ENCODE measurements at places on chromosomes 3 and 15. TPM values are rescaled to one million over a fixed set of nuclear protein-coding genes. Genes with fewer than 3 reads are reported as not detected.

PRR23B gene
- total RNA-seq, result not detected

SLITRK3 gene
- under 0.01 TPM for total RNA-seq

CXCR6 gene
- total RNA-seq, result under 0.01 TPM

CTXN2 gene
- not detected for total RNA-seq

RARRES1 gene
- 26.2 TPM for total RNA-seq

RNU5B-1 gene
- not detected for total RNA-seq

TLR9 gene
- under 0.01 TPM for total RNA-seq

GABRG3 gene
- not detected for total RNA-seq

PLCB2 gene
- 0.66 TPM for total RNA-seq

GP9 gene
- not detected for total RNA-seq

GOLGA8G gene
- not detected for total RNA-seq

CMTM8 gene
- total RNA-seq, result 0.12 TPM

GRAMD1C gene
- total RNA-seq, result 7.6 TPM

TRIM42 gene
- total RNA-seq, result not detected

SNRPN gene
- total RNA-seq, result 35.1 TPM

B3GALNT1 gene
- 24.2 TPM for total RNA-seq

SPATA12 gene
- total RNA-seq, result 0.11 TPM

TBC1D23 gene
- 139 TPM for total RNA-seq

RETNLB gene
- not detected for total RNA-seq

AADACL2 gene
- total RNA-seq, result not detected

TM4SF18 gene
- total RNA-seq, result 0.37 TPM

DPPA4 gene
- not detected for total RNA-seq

ROBO1 gene
- total RNA-seq, result 63.6 TPM

MCTP2 gene
- 4.1 TPM for total RNA-seq

STAC gene
- 7.7 TPM for total RNA-seq

THBS1 gene
- total RNA-seq, result 214 TPM

AGBL1 gene
- total RNA-seq, result not detected

RPL15 gene
- total RNA-seq, result 2,608 TPM

RTP4 gene
- total RNA-seq, result 1.4 TPM

SGO1 gene
- 16.2 TPM for total RNA-seq

ALDH1A2 gene
- total RNA-seq, result 10.9 TPM

Data from uterine smooth muscle cell (primary cell).